ENCODE measurements at places on chromosomes 2 and 18.

DNA sequence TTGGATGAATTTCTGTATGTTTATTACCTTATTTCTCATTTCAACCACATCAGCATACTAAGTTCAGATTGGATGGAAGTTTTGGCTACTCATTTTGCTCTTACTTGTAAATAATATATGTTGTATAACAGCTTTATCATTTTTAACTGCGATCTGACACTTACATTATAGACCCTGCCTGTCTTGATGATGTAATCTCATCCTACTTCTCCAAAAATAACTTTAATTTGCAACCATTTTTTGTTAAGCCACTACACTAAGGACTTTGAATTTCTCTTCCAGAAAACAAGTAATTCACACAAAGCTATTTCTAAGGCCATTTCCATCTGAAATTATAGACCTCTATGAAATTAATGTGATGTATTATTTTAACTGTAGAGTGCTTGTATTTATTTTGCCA is 240.7 kb downstream of the WDR7 start:
- DNase-seq, result no peak

DNA sequence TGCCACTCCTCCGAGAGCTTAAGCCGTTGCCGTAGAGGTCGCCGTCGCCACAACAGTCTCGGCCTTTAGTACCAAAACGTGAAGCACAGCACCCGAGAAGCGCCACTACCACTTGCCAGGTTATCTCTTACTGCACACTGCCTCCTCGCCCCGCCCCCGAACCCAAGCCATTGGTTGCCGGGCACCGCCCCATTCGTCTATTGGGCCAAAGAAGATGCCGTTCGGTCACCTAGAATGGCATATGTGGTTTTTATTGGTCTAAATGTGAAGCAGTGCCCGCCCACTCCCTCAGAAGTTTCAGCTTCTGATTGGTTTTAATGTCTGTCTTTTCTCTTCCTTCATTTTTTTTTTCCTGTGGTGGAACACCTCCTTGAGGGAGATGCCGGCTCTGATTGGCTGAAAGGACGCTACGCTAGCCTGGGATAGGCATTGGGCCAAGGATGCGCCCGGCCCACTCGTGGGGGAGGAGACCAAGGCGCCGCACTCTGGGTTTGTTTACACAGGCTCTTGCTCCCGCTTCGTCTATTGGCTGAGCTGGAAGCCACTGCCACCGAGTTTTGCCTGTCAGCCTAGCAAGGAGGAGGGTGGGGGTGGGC is at the start of gene PAIP2B:
Gene PAIP2B, minus strand, starts transcription at position 139 of the 596 bp plus-strand sequence. CDS start 24,514 bp downstream, outside the sequence.
- DNase-seq, result peak; percentile 99

GRCh38 chr2:50126845-50127244 is 905.1 kb downstream of the NRXN1 start:
- DNase-seq, result peak; percentile 95

- peak; percentile 82 for DNase-seq
These were observed 42.6 kb upstream of the HNRNPA3 start for GRCh38 chr2:177169810-177170514.

DNA sequence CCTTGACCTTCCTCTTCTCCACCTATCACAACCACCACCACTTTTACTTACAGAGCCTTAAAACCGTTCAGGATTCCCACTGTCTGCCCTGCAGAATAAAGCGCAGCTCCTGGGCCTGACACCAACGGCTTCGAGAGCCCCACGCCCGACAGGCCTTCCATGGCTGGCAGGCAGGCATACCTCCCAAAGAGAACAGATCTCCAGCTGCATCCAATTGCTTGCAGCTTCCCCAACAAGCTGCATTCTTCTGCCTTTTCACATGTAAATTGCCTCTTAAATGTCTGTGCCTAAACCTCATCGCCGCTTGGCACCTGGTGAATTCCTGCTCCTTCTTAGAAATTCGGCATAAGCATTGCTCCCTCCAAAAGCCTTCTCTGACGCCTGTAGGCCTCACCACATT is 31.5 kb upstream of the FAM124B start:
- DNase-seq, result no peak

Measured in COR-L47 (cell line).